Calu3 (cell line): ENCODE measurements at places on chromosomes 2 and 18.

GRCh38 chr2:28521663-28522062 is 25.8 kb downstream of the PLB1 start:
- H3K27me3 ChIP-seq = peaks cover 93% of the 10 kb centered on the region
- no peak for DNase-seq
- no peak overlapping the region for H3K4me3 ChIP-seq
- no peaks in the 10 kb centered on the region for H3K36me3 ChIP-seq

DNA sequence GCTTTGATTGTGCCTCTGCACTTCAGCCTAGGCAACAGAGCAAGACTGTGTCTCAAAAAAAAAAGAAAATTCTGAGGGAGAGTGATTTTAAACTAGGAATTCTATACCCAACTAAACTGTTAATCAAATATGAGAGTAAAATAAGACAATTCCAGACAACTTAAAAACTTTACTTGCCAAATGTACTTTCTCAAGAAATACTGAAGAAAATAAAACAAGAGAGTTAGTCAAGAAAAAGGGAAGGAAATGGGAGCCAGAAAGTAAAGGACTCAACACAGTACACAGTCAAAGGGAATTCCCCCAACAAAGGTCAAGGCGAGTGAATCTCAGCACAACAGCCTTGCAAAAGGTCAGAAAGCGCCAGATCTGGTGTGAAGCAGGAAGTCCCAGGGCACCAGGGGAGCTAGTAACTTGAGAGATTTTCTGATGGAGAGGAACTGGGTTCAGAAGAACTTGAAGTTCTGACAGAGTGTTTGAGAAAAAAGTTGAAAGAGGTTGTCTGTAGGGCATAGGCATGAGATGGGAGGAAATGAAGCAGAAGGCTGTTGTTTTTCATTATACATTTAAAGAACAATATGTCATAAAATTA is 22.6 kb upstream of the TBC1D8 start:
- no peaks in the 10 kb centered on the region for H3K27me3 ChIP-seq
- no peak overlapping the region for H3K4me3 ChIP-seq
- H3K4me1 ChIP-seq = peaks cover 17% of the 10 kb centered on the region
- no peaks in the 10 kb centered on the region for H3K36me3 ChIP-seq
- no peak overlapping the region for H3K27ac ChIP-seq

- H3K27me3 ChIP-seq = peaks cover 99% of the 10 kb centered on the region
- no peak overlapping the region for H3K4me3 ChIP-seq
- peaks cover 7% of the 10 kb centered on the region for H3K4me1 ChIP-seq
- H3K27ac ChIP-seq = no peak overlapping the region
These were observed 237.5 kb downstream of the ZBTB7C start for GRCh38 chr18:48171490-48172188.

DNA sequence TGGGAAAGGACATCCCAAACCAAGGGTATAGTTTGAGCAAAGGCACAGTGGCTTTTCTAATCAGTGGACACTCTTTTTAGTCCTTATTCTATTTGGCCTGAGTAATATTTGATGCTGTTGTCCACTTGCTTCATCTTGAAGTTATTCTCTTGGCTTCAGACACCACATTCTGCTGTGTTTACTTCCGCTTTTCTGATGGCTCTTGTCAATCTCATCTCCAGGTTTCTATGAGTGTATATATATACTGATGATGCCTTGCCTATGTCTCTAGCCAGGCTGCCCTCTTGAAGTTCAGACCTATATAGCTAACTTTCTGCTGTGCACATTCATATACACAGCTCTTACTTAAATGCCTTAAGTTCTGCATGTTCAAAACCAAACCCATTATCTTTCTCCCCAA is 83.1 kb downstream of the EFEMP1 start:
- H3K27me3 ChIP-seq = no peaks in the 10 kb centered on the region
- no peaks in the 10 kb centered on the region for H3K36me3 ChIP-seq
- H3K27ac ChIP-seq = no peak overlapping the region

- peaks cover 51% of the 10 kb centered on the region for H3K4me1 ChIP-seq
- peak; percentile 24 for DNase-seq
- H3K36me3 ChIP-seq = no peaks in the 10 kb centered on the region
- peak overlapping the region; percentile 21 for H3K4me3 ChIP-seq
- H3K27me3 ChIP-seq = no peaks in the 10 kb centered on the region
These were observed 20.0 kb upstream of the CAVIN2 start for GRCh38 chr2:191866675-191867506.

- no peaks in the 10 kb centered on the region for H3K4me1 ChIP-seq
- no peak overlapping the region for H3K27ac ChIP-seq
- no peaks in the 10 kb centered on the region for H3K36me3 ChIP-seq
These were observed 59.0 kb upstream of the IGFBP5 start for GRCh38 chr2:216754336-216754735.

DNA sequence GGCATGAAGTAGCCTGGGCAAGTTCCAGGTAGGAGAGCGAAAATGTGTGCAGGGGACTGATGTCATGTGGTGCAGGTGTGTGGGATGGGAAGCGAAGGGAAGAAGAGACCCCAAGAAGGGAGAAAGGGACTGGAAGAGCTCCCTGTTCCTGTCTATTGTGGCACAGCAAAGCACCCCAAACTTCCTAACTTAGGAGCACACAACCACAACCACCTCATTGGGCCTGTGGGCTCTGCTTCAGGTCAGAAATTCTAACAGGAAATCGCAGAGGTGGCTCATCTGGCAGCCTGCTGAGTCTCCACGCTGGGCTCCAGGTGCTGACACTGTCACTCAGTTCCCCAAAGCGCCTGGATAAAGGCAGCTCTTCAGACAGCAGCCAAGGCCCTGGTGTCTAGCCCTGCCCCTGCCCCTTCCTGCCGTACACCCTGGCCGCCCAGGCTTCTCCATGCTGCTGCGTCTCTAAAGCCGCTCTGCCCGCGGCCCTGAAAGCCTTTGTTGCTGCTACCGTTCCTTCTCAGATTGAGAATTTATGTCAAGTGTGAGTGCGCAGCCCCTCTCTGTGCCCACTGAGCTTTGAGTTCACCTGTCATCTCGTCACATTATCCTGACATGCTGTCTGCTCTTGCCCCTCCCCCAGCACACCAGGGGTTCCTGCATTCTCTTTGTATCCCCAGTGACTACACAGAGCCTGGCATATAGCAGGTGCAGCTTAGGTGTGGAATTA is 140.2 kb upstream of the BCL2L11 start:
- DNase-seq = no peak
- H3K4me1 ChIP-seq = no peaks in the 10 kb centered on the region
- no peaks in the 10 kb centered on the region for H3K36me3 ChIP-seq
